A549 treated with CpdA at 1 μM for 4 hours (cell line): ENCODE measurements at places on chromosomes 11 and 22. TPM values are rescaled to one million over a fixed set of nuclear protein-coding genes. Genes with fewer than 3 reads are reported as not detected.

Gene PGA4
- total RNA-seq, result not detected in 5 replicates

Gene CAPN5
- total RNA-seq, result 6.3 to 9.5 TPM (median 7.7 TPM) in 5 replicates

Gene PANX3
- not detected in 5 replicates for total RNA-seq

Gene FOLH1
- total RNA-seq, result not detected in 5 replicates

Gene RASD2
- total RNA-seq, result 0.85 to 1.7 TPM (median 1.4 TPM) in 5 replicates

Gene ST14
- 0.05 to 0.16 TPM (median 0.13 TPM) in 4 of 5 replicates, not detected in the other for total RNA-seq

Gene CRYBB3
- total RNA-seq, result not detected in 5 replicates

Gene HOATZ
- not detected in 5 replicates for total RNA-seq

Gene OR51B2
- not detected in 5 replicates for total RNA-seq

Gene HSD17B12
- 65.5 to 82.1 TPM (median 70.4 TPM) in 5 replicates for total RNA-seq

Gene VSIG2
- total RNA-seq, result not detected in 5 replicates

Gene CDHR5
- total RNA-seq, result 0.03 to 0.19 TPM (median 0.03 TPM) in 3 of 5 replicates, not detected in the others

Gene OR52E6
- not detected in 5 replicates for total RNA-seq

Gene SLC25A18
- total RNA-seq, result 0.05 TPM in 1 of 5 replicates, not detected in the others

Gene TBRG1
- 17.0 to 20.4 TPM (median 17.5 TPM) in 5 replicates for total RNA-seq

Gene MB
- 6.4 to 9.1 TPM (median 6.9 TPM) in 5 replicates for total RNA-seq

Gene OPCML
- total RNA-seq, result not detected in 5 replicates

Gene LINC01488
- total RNA-seq, result not detected in 5 replicates

Gene OR4D10
- total RNA-seq, result not detected in 5 replicates

Gene SLC7A4
- total RNA-seq, result not detected in 5 replicates

Gene TNKS1BP1
- total RNA-seq, result 73.8 to 96.5 TPM (median 82.8 TPM) in 5 replicates

Gene CATSPERZ
- total RNA-seq, result 2.3 to 3.7 TPM (median 2.9 TPM) in 5 replicates

Gene TRIM34
- total RNA-seq, result 2.3 to 4.3 TPM (median 3.3 TPM) in 5 replicates

Gene MMP12
- 0.02 to 0.09 TPM in 2 of 5 replicates, not detected in the others for total RNA-seq

Gene TEX54
- not detected in 5 replicates for total RNA-seq

Gene CARD16
- total RNA-seq, result 0.18 TPM in 1 of 5 replicates, not detected in the others

Gene SLC22A9
- not detected in 5 replicates for total RNA-seq

Gene DNAJB7
- total RNA-seq, result not detected in 5 replicates
